ENCODE measurements at places on chromosomes 4 and X.

- DNase-seq, result no peak
Measured at GRCh38 chrX:335758-336155, 17.2 kb upstream of the GTPBP6 start.

DNA sequence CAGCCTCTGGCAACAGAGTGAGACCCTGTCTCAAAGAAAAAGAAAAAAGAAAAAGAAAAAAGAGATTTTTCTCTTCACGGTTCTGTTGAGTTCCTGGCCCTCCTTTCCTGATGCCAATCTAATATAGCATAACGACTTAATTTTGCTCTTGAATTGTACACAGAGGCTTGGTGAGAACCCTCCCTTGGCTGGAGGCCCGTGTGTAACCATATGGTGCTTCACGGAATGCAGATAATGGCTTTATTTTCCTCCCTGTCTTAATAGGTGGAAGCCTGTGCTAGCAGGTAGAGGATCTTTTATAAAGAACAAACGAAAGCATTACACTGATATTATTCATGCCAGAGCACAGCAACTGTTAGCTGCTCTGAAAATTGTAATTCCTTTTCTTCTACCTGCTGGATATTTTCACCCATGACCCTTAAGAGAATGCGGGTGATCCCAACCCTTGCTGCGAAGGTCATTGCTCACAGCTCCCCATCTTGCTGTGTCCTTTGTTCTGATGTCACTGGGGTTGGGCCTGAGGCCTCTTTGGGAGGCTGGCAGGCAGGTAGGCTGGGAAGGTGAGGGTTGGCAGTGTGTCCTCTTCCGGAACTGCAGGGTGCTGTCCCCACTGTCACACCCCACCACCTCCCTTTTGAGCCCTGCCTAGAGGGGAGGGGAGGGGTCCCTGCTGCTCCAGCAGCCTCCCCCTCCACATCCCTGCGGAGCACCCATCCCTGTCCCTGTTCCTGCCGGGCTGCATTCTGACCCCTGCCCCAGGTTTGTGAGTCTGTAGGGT lies 83.8 kb upstream of the STOX2 start:
- no peak for DNase-seq

- DNase-seq, result no peak
Measured at GRCh38 chr4:105158837-105159236, 12.2 kb downstream of the TET2 start.

DNA sequence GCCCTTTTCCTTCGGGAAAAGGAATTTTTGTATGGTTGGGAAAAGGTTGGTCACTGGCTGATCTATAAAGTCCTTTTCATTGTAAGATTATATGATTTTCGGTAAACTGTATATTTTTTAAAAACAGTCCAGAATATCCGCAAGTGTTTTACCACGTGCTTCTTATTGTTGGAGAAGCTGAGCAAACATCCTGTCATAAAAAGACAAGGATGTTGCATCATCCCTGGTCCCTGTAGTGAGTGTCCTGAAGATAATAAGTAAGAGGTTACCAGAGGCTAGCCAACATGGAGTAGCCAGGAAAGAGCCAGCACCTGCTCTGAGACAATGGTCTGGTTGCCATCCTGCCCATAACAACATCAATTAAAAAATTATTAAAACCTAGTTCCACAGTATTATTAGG lies 5.1 kb downstream of the CXCL9 start:
- DNase-seq, result no peak

DNA sequence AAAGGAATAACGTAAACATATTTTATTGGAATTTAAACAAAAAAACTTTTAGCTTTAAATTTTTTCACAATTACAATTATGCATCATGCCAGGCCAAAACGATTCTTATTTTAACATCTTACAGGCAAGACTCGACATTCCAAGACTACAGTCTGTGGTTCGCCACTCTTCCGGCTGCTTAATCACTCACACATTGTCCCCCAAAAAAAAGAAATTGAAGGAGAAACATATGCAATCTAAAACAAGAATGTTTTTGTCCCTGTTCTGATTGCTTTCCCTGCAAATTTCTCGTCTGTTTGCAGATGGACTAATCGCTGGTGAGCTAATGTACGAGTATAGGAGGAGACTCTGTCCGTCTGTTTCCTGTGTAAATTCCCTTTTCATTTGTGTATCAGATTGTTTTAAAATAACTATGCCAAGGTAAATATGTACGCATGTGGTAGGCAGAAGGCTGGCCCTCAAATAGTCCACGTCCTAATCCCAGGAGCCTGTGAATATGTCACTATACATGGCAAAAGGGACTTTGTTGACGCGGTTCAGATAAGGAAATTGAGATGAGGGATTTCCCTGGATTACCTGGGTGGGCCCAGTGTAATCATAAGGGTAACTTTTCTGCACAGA lies 37.7 kb upstream of the MTNR1A start:
- no peak for DNase-seq

- DNase-seq, result no peak
Measured at GRCh38 chrX:121028419-121028818, 19.0 kb upstream of the GLUD2 start.

DNA sequence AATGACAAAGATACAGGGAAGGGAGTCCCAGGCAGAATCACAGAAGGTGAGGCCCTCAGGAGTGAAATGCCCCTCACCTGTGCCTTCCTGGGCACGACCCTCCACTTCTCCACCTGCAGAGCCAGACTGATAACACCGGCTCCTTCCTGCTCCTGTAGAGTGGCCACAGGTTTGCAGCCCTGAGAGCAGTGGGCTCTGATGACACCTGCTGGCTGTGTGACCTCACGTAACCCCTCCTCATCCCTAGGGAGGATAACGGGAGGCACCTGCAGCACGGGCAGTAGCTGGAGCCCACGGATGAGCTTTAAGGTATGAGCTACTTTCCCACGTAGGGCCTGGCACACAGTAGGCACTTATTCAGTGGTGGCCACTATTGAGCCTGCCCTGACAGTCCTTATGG lies 25.5 kb upstream of the MAN2B2 start:
- DNase-seq, result no peak

DNA sequence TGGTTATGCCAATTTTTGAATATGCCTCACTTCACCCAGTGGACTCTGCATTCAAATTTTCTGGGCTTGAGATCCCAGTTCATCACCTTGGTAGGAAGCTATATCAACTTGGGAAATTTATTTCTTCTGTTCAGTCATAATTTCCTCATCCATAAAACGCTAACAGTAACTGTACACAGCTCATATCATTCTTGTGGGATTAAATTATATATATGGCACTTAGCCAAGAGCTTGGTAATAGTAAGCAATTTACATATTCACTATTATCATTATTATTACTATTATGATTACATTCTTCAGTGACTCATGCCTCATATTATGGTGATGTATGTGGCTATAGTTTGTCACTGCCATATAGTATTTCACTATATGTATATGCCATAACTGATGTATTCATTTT lies 177.6 kb downstream of the CPE start:
- no peak for DNase-seq

DNA sequence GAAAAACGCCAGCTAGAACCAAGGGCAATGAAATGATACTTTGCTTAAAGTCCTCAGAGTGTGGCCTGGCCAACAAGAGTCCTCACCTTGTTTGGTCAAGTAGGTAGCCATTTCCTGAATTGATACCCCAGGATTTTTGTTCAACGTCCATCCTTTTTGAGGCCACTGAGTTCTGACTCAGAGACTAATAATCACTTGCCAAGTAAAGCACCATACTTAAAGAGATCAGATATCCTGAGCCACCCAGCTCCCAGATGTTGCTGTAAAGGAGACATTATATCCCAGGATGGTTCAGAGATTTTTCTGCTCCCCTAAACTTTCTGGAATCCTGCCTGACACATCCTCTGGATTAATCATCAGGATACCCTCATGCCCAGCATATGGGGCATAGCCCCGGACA lies 190.9 kb downstream of the RAP1GDS1 start:
- DNase-seq, result no peak

GRCh38 chr4:33162122-33162521 lies 2442.0 kb downstream of the PCDH7 start:
- no peak for DNase-seq

All from SW 1271 (cell line).